Right renal pelvis (tissue), 4 donors: ENCODE measurements at places on chromosomes 6 and 20. TPM values are rescaled to one million over a fixed set of nuclear protein-coding genes. Genes with fewer than 3 reads are reported as not detected.

KIAA1755 gene
- polyA plus RNA-seq, result 3.1 TPM

PTCRA gene
- polyA plus RNA-seq, result 0.15 TPM

PLA2G7 gene
- polyA plus RNA-seq, result 3.0 TPM

TASP1 gene
- 14.9 TPM for polyA plus RNA-seq
